Purkinje cell (primary cell): ENCODE measurements at places on chromosomes 13 and 19. TPM values are rescaled to one million over a fixed set of nuclear protein-coding genes. Genes with fewer than 3 reads are reported as not detected.

The GGACT gene
- 1.2 and 1.3 TPM in 2 replicates for polyA plus RNA-seq

The DIAPH3 gene
- polyA plus RNA-seq = 2.8 and 4.5 TPM in 2 replicates

The SLC25A23 gene
- polyA plus RNA-seq = 2.3 and 12.2 TPM in 2 replicates

The SHFL gene
- polyA plus RNA-seq = 8.1 and 10.2 TPM in 2 replicates

The ZNF541 gene
- not detected in 2 replicates for polyA plus RNA-seq

The LILRB1 gene
- not detected in 2 replicates for polyA plus RNA-seq

The ZNF525 gene
- polyA plus RNA-seq = 8.0 and 15.0 TPM in 2 replicates

The OR7A10 gene
- polyA plus RNA-seq = not detected in 2 replicates

The SLITRK1 gene
- polyA plus RNA-seq = 8.0 and 11.4 TPM in 2 replicates

The CLIP3 gene
- 34.3 and 46.5 TPM in 2 replicates for polyA plus RNA-seq

The ZNF440 gene
- polyA plus RNA-seq = 3.0 and 3.7 TPM in 2 replicates

The ZNF433 gene
- polyA plus RNA-seq = 2.7 and 4.4 TPM in 2 replicates

The BAX gene
- 1.0 TPM in 1 of 2 replicates, not detected in the other for polyA plus RNA-seq

The ZNF439 gene
- 2.2 and 8.2 TPM in 2 replicates for polyA plus RNA-seq

The CGB7 gene
- not detected in 2 replicates for polyA plus RNA-seq

The ZNF441 gene
- 12.6 and 16.6 TPM in 2 replicates for polyA plus RNA-seq
